Stromal cell of bone marrow (primary cell): ENCODE measurements at places on chromosomes 4 and X.
A peak's percentile ranks its signal among the peaks of the same experiment; 100 is the strongest.

DNA sequence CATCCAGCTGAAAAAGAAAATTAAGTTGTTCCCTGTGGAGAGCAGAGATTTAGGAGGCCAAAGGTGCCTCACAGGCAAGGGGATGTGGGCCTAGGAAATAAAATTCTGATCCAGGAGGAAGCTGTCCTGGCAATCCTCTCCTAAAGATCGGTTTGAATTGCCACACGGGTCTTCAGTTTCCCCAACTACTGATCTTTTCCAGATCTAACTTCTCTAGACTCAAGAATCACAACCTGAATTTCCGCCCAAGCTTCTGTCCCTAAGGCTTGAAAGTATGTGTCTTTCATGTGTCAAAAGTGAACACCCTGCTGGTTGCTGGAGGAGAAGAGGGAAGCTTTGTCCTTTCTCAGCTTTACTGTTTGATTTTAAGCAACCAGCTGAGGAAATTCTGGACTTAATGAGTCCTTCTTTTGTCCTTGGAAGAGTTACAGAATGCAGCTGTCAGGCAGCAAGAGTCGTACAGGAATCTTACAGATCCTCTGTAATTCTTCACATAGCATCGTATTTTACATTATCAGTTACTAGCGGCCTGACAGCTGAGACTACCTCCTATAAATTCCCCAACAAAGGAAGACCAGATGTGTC is 93.8 kb downstream of the INPP4B start:
- no peak for DNase-seq

GRCh38 chrX:65451663-65452062 is 82.9 kb downstream of the LAS1L start:
- peak; percentile 1 for DNase-seq

DNA sequence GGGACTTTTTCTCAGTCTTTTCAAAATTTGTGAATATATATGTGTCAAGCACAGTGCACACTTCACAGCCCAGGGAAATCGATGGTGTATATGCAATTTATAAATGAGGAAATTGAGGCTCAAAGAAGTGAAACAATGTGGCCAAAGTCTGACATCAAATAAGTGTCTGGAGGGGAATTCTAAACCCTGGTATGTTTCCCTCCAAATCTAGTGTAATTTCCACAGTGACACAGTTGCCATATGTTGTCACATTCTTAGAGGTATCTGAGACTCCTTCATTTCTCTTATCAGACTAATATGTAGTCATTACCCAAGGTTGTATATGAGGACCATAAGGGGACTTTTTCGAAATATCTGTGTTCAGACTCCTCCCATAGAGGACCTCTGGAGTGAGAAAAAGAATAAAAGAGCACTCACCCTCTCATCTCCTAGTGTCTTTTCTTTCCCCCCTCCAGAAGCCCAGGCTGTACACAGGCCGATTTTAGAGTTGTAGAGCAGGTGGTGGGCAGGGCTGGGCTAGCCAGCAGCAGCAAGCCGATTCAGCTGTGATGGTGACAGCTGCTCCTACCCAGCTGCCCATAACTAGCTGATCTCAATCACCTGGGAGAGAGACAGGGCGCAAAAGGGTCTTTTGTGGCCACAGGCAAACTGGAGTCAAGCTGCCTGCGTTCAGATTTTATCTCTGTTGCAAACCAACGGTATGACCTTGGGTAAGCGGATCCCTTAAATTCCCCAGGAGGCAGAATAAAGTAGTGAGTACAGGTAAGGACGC is 55.1 kb downstream of the CLCN5 start:
- no peak for DNase-seq

DNA sequence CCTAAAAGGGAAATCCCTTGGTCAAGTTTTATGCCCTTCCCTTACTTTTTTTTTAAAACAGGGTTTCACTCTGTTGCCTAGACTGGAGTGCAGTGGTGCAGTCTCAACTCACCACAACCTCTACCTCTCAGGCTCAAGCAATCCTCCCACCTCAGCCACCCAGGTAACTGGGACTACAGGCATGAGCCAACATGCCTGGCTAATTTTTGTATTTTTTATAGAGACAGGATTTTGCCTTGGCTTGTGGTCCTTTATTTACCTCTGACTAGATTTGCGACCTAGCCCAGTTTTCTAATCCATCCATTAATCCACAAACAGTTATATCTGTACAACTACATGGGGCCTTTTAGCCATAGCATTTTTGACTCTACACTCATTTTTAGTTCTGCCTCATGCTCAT is 23.7 kb downstream of the CDS1 start:
- no peak for DNase-seq

DNA sequence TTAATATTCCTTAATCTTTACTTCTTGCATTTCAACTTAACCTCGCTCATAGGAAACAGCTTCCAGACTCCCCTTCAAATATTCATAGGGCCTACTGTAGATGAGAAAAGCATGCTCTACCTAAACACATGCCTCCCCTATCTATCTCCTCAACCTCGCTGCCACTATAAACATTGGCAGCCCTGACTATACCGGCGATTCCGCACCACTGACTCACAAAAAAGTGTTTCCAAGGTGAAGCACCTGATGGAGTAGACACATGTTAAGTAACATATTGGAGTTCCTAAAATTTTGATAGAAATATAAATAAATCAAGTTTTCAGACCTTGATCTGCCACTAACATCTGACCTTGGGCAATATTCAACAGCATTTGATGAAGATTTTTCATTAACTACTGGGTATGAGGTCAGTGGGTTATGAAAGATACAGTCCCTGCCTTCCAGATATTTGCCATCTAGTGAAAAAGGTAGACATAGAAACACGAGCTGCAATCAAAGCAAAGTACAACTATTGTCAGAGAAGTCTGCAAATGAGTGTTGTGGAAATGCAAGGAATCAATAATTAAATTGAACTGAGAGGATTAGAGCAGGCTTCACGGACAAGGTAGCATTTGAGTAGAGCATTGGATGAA is 184.2 kb downstream of the MAML3 start:
- no peak for DNase-seq

GRCh38 chrX:116142976-116143375 is 27.6 kb upstream of the AGTR2 start:
- DNase-seq = no peak

DNA sequence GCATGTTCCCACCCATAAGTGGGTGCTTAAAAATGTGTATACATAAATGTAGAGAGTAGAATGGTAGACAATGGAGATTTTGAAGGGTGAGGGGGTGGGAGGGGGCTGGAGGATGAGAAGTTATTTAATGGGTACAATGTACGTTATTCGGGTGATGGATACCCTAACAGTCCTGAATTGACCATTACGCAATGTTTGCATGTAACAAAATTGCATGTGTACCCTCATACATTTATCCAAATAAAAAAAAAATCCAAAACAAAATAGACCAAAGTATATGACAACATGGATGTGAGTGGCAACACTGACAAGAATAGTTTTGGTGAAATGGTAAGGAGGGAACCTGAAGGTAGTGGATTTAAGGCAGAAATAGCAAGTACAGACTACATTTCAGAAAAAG is 63.7 kb downstream of the LARP7 start:
- DNase-seq = no peak
